ENCODE measurements at places on chromosomes 6 and 20.

GRCh38 chr20:63740627-63741353, 1.2 kb downstream of the SLC2A4RG start:
- DNase-seq: peak; percentile 58

- no peak for DNase-seq
Measured at GRCh38 chr6:31734821-31735406, 1.4 kb downstream of the CLIC1 start.

GRCh38 chr20:41440882-41441281, 74.3 kb upstream of the EMILIN3 start:
- DNase-seq: no peak

GRCh38 chr6:90586546-90586835, 381 bp downstream of the MAP3K7 start:
- no peak for DNase-seq

DNA sequence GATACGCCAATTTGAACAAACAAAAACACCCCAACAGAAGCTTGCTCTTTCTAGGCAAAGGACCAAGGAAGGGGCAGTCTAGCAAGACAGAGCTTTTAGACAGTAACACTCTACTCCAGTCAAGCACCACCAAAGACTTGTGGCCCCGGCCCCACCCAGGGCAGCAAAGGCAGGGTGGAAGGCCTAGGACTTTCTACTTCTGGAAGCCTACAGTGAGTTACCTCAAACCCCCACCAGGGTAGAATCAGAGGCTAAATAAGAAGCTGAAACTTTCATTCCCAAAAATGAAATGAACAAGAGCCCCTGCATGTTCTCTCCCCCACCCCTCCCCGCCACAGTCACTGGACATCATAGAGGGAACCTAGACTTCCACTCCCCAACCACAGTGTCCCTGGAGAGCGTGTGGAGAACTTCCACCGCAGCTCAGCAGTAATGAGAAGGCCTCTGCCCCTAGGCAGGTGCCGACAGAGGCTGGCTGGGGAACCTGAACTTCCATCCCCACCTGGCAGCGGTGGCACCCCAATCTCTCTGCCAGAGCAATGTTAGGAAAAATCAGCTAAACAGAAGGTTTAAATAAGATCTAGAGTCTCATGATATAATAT, 40.0 kb downstream of the KATNA1 start:
- no peak for DNase-seq

DNA sequence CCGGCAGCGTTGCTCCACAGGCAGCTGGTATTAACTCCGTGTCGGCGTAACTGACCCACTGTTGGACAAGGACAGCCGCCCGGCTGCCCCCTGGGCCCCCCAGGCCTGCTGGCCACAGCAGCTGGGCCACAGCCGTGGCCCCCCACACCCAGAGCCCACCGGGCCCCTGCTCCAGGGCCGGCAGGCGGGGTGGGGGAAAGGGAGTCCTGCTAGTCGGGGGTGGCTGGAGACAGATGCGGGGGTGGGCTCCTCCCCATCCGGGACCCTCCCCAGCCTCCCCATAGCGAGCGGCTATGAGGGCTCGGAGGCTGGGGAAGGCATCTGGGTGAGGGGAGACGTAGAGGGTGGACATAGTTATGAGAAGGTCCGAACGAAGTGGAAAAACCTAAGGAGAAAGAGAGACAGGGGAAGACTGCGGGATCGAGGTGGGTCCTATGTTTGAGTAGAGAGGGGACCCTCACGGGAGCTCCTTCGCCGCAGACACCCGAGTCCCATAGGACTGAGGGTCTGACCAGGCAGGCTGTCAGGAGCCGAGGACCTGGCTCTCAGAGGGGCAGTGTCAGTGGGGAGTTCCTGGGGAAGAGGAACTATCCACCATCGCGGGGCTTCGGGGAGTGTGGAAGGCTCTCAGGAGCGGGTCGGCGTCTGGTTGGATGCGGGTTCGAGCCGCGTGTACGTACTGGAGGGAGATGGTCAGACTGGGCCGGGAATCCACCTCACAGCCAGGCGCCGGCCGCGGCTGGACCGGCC, 511 bp downstream of the VARS1 start:
- no peak for DNase-seq
